ENCODE measurements at places on chromosomes 4 and X.

DNA sequence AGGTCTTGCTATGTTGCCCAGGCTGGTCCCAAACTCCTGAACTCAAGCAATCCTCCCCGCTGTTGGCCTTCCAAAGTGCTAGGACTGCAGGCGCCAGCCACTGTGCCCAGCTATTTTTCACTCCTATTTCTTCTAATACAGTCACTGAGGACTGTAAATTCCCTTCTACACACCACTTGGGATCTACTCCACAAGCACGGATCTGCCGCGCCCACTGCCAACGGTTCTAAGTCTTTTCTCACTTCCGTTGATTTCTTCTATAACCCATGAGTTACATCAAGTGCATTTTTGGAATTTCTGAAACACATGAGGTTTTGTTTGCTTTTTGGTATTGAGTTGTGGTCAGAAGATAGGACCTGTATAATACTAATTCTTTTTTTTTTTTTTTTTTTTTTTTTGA is 48.6 kb downstream of the FAM53A start:
- DNase-seq: no peak

- no peak for DNase-seq
Measured at GRCh38 chrX:135707880-135708279, 5.6 kb upstream of the CT45A1 start.

GRCh38 chr4:24056289-24056688 is 166.4 kb upstream of the PPARGC1A start:
- DNase-seq: no peak

GRCh38 chr4:13174001-13174400 is 310.1 kb downstream of the RAB28 start:
- DNase-seq: no peak

DNA sequence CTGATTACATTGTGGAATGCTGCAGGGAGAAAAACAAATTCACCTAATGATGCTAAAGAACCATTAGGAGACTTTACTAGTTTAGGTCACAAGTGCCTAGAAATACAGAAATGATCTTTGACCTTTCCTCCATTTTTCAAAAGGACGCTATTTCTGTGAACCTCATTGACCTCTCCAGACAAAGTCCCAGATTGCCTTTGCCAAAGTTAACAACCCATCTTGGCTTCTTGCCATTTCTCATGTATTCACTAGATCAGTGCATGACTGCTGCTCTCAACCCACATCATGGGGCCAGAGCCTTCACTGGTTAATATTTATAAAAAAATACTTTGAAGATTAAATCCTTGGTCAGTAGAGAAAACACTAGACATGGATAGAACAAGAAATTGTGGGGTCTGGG is 19.9 kb upstream of the AR start:
- no peak for DNase-seq

DNA sequence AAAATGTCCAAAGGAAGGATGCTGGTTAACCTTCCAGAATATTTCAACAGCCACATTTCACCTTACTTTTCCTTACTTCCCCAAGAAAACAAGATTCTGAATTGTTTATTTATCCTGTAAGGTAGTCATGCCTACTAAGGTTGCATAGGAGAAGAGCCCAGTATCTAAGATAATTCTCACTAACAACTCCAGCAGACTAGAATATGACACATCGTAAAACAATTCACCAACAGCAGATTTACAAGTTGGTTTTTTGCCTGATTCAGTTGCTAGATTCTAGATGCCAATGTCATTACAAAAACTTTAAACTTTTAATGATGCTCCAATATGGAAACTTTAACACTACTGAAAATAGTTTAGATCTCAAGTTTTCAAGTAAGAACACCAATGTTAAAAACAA is 176.4 kb downstream of the IL13RA2 start:
- no peak for DNase-seq
